ENCODE measurements at places on chromosomes 6 and 20.

DNA sequence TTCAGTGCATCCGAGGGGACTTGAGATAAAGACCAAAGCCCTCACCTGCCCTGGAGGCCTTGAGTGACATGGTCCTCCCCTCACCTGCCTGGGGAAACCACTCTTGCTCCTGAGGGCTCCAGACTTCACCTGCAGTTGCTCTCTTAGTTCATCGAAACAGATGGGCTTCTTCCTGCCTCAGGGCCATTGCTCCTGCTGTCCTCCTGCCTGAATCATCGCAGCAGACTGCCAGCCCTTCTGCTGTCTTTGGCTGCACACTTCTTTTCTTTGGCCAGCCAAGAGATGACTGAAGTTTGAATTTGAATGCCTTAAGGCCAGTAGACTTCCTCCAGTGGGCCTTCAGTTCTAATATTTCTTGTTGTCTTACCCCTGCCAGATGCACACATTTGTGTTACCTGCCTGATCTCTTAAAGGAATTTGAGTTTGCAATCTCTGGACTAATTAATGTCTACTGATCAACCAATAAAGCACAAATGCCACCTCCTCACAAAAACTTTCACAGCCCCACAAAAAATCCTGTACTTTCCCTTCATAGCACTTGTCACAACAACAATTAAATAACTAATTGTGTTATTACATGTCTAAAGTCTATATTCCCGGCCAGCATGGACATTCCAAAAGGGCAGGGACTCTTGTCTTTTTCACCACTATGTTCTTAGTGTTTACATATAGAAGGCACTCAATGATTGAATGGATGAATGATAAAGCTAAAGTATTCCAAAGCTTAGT lies 56.7 kb upstream of the SGK1 start:
- DNase-seq = no peak

DNA sequence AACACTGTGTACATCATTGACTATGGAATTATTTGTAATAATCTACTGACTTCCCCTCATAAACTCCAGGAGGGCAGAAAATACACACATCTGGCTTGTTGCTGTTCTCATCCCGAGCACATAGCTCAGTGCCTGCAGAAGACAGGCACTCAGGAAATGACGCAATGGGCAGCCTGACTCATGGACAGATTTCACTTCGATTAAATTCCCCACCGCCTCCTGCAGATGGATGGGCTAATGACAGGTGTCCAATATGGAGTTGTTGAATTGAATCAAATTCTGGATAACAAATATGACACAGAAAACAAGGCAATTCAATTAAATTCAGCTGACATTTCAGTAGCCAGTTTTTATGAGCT lies 9.1 kb downstream of the ANKRD60 start:
- DNase-seq = no peak

DNA sequence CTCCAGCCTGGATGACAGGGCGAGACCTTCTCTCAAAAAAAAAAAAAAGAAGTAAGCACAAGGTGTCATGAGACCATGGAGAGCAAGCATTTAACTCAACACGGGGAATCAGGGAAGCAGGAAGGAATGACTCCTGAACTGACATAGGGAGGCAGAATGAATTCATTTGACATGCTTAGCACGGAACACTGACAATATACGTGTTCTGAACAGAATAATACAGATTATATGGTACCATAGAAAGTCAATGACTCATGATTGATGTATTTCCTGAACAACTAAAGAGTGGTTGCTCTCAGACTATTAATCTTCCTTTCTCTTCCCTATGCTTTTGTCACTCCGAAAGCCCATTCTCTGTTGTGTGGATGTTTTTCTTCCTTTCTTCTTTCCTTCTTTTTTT lies 20.7 kb upstream of the ASIP start:
- no peak for DNase-seq

GRCh38 chr6:170372380-170373325 lies 66.1 kb downstream of the FAM120B start:
- no peak for DNase-seq

DNA sequence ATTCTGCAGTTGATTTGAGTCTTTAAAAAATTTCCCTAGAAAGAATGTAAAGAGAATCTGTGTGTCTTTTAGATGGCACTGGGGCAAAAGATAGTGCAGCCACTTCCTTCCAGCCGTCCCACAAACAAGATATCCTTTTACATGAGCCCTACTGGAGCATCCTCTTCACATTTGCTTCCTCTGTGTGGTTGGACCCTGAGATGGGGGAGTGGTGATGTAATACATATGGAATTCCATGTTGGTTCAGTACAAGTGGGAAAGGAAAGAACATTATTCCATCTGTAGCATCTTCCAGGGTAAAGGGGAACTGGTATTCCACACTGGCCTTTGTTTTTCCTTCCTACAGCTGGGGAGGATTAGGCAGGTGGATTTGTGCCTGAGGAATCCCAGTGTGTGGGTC lies 78.9 kb upstream of the ISM1 start:
- DNase-seq = no peak

GRCh38 chr20:37346535-37347346 lies 801 bp downstream of the SRC start:
- no peak for DNase-seq

DNA sequence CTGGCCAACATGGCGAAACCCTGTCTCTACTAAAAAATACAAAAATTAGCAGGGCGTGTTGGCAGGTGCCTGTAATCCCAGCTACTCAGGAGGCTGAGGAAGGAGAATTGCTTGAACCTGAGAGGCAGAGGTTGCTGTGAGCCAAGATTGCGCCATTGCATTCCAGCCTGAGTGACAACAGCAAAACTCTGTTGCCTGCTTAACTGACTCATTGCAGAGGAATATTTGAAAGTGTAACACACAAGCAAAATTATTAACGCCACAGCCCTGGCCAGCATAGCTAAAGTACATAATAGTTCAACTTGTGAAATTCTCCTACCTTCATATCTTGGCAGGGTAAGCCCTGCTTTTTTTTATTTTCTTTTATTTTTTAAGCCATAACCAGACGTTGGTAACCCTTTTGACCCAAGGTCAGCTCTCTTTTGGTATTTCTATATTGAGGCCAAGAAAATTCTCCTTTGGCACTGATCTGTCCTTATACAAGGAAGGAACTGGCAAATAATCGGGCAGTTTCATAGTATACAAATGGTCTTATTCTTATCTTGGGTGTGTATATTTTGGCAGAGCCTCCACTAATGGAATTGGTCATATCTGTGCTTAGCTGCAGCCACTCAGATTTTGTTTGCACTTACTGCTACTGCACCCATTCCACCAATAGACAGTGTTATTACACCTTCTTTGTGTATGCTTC lies 4.0 kb upstream of the ADGRF5 start:
- no peak for DNase-seq

DNA sequence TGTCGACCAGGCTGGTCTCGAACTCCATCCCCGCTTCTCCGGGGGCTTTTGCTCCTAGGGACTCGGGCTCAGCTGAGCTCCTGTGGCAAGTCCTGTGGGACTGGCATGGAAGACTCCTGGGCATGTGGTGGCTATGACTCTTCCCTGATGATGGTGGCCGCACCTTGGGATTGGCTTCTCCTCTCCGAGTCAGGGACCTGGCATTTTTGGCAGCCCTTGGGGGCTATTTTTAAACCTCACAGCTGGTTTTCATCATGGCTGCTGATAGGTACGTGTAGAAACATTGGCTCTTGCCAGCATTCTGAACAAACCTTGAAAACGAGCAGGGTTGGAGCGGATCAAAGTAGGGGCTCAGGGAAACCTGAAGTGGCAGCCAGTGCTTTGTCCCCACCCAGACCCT lies 54.1 kb downstream of the RBM38 start:
- no peak for DNase-seq

DNA sequence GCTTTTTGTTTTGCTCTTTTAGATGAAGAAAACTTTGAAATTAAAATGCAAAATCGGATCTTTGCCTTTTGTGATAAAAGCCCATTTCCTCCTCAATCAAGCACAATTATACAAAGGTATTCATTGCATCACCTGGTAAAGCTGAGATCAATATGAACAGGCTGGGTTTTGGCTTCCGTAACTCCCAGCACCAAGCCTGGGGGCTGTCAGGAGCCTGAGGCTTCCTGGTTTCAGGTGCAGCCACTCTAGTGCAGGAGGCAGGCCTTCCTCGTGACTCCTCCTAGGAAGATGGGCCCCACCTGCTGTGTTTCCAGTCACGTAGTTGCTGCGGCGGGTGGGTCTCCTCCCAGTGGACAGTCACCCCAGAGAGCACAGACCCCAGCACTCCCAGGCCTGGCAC lies 54.0 kb downstream of the EDN3 start:
- no peak for DNase-seq

DNA sequence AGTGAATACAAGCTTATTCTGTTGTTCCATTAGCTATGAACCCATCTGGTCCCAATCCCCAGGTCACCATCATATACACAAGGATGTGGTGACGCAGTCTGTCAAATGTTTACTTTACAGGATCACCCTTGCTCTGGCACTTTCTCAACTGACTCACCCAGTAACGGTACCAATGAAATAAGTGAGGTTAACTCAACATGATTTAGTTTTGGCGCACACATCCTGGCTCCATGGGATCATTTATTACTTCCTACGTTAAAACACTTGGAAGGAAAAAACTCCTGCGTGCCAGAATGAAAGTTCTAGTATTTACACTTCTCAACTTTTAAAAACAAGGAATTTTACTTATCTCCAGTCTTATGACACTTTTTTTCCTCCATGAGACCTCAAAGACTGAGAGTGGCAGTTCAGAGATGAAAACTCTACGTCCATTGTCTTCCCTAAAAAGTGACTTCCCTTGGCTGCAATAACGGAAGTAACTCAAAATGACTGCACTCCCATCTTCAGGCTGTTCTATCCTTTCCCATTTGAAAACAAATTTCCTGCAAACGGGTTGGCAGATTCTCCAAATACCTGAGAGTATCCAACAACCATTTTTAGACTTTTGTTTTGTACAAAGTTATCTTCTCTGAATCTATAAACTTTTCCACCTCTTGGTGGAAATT lies 15.9 kb downstream of the AGPAT4 start:
- DNase-seq = no peak

- DNase-seq = no peak
Measured at GRCh38 chr6:33439956-33440648, 14.3 kb upstream of the ZBTB9 start.

DNA sequence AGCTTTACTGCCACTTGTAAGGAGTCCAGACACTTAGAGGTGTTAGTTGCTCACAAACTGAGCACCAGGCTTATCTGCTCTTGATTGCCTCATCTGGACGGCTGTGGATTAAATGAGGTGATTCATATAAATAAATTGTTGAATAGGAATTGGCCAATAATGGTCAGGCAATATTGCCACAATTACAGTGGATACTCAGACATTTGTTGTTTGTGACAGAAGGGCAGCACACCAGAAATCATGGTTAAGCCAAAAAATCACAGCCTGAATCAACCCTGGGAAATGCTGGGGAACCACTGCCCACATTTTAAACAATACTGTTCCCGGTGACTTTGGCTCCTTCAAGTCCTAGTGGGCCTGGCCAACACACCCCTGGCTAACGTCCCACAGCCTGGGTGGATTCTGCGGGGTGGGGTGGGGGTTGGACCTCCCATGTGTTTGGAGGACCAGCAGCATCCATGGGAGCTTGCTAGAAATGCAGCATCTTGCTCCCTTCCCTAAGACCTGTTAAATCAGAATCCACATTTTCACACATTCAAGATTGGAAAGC lies 29.5 kb upstream of the SPDEF start:
- no peak for DNase-seq

- no peak for DNase-seq
Measured at GRCh38 chr6:43860285-43860684, 90.3 kb downstream of the VEGFA start.

DNA sequence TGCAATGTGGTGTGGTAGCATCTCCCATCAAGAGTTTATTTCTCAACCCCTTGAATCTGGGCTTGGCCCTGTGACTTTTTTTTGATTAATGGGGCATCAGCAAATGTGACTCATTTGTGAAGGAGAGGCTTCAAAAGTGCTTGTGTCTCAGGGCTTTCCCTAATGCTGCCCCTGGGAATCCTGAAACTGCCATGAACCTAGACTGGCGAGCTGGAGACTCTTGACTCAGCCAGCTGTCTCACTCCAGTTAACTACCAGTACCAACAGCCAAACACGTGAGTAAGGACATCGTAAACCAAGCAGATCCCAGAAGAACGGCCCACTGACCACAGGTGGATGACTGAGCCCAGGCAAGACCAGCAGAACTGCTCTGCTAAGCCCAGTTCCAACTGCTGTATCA lies 72.8 kb upstream of the ADTRP start:
- no peak for DNase-seq

DNA sequence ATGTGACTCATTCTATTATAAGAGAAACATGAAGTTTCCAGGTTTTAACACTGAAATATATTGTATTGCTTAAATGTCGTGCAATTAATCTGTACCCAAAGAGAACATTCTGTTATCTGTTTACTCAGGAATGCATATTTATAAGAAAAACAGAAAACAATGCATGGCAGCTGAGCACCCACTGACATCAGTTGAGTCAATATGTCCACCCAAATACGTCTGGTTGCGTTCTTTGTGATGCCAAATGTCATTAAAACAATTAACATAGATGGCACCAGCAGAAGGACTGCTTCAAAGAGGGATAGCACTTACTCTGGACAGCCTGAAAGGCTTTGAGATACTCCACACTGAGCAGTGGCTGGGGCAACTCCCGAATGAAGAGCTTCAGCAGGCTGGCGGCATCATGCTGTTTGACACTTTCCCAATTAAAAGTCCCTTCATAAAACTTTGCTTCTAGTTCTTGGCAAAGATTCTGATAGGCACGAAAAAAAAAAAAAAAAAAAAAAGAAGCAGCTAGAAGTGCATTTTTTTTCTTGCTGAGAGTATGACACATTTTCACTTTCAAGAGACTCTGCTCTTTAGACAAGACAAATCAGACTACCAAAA lies 102.3 kb downstream of the ARHGAP18 start:
- no peak for DNase-seq

GRCh38 chr6:75230484-75231325 lies 12.9 kb downstream of the COX7A2 start:
- no peak for DNase-seq

- DNase-seq = no peak
Measured at GRCh38 chr20:59830665-59831023, 102.8 kb downstream of the SYCP2 start.

DNA sequence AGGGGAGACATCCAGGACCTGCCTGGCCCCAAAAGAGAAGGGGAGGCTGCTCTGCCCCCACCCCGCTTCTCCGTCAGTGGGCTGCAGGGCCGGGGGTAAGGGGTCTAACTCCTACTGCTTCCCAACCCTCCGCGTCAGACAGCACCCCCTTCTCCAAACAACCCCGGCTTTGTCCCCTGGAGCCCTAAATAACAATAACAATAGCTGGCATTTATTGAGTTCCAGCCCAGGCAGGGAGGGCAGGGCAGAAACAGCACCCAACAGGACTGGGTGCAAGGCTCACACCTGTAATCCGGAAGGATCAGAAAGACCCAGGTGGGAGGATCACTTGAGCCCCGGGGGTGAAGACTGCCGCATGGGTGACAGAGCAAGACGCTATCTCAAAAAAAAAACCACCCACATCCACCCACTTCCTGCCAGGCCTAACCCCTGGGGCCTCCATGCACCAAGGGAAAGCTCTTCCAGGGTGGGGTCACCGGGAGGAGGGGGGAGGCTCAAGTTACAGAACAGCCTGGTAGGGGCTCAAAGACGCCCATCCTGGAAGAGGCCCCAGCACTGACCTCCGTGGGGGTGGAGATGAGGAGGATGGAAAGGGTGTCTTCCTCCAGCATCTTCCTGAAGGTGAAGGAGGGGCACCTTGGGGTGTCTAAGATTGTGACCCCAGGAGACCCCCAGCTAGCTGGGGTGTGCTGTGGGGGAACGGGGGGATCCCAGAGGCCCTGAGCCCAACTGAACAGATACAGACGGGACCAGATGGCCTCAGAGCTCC lies 1.3 kb upstream of the FNDC11 start:
- DNase-seq = no peak

- no peak for DNase-seq
Measured at GRCh38 chr6:169246445-169246844, 7.2 kb downstream of the THBS2 start.

GRCh38 chr6:170448751-170449630 lies 104.1 kb downstream of the PSMB1 start:
- no peak for DNase-seq
